ENCODE measurements at places on chromosomes 11 and 22.

GRCh38 chr11:73223998-73224730 is 6.1 kb downstream of the P2RY2 start:
- no peak for DNase-seq

- DNase-seq = no peak
Observed at GRCh38 chr11:7869467-7869866, 61.6 kb downstream of the OR10A6 start.

DNA sequence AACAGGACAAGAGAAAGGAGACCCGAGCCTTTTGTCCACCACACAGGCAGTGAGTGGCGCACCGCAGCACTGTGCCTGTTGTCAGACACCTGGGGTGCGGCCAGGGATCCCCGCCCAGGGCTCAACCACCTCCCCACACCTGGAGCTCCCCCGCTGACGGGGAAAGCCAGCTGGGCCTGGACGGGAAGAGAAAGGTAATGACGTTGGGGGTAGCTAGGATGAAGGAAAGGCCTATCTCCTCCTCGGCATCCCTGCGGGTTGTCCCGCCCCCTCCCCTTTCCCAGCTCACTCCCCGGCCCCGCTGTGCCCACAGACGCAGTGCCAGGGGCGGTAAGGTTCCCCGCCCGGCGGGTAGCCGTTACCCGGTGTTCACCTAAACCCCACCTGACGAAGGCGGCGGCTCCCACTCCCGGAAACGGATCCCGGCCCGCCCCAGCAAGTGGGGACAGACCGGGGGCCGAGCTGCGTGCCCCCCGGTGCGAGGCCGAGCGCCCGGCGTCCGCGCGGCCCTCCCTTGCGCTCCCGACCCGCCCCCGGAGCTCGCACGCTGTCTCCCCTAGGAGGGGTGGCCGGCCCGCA is 495 bp downstream of the HYOU1 start:
- DNase-seq = no peak

DNA sequence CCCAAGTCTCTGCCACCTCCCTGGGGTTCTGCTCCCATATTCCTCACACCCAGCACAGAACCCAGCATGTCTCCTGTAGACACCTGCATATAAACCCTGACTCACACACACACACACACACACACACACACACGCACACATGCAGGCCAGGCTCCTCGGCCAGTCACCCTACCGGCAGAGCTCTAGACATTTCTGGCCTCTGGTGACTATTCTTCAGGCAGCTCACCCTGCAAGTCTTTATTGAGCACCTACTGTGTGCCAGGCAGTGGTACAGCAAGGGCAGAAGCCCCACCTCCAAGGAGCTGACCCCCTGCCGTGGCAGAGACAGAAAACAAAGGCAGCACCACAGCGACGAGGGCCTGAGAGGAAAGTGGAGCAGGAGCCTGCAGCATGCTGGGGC is 50.3 kb downstream of the CDKN1C start:
- no peak for DNase-seq

DNA sequence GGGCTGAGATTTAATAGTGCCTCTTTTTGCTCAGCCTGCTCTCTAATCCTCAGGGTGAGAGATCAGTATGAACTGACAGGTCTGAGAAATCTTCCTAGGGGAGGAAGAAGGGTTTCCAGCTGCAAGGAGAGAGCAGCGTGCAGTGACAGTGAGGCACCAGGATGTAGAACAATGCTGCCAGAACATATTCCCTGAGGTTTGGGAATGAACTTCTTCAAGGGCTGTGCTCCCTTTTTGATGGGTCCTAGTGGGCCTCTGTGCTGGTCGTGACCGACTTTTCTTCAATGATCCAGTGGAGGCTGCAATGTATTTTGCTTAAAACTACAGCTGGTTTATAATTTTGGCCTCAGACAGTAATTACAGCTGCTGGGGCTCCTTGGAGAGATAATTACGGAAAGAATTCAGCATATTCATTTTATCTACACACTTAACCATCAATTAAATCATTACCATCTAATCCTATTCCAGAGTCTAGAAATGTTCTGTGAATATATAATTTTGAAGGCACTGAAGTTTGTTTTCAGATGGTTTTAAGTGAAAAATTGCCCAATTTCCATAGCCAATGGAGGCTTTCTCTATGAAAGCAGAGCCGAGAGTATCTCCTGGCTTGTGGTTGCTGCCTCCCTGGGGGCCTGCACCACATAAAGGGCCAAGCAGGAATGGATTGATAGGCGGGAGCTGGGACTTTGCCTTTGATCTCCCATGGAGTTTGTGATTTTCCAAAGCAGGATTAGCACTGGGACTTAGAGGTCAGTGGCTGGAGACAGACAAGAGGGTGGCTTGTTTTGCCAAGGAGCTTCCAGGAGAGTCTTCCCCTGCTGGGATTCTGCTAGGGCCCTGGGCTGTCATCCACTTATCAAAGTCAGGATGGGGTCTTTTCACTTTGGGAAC is 41.0 kb upstream of the OLFML1 start:
- no peak for DNase-seq

DNA sequence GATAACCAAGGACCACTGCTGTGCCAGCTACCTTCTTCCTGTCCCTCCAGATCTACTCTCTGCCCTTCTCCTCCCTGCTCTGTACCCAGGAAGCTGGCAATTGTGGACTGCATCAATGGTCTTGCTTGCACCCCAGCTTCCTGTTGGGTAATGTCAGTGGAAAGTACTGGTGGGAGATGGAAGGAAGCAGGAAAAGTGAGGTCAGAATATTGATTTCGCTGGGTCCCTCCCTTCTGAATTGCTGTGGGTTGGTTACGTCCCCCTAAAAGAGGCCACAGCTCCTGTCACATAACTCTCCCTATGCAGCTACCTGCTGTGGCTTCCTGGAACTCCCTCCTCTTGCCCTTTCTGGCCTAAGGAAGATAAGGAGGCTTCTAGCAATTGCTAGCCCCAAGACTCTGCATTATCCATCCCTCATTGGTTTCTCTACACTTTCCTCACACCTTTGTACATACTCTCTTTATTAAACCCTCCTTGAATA is 81.2 kb downstream of the RASSF10 start:
- DNase-seq = no peak

DNA sequence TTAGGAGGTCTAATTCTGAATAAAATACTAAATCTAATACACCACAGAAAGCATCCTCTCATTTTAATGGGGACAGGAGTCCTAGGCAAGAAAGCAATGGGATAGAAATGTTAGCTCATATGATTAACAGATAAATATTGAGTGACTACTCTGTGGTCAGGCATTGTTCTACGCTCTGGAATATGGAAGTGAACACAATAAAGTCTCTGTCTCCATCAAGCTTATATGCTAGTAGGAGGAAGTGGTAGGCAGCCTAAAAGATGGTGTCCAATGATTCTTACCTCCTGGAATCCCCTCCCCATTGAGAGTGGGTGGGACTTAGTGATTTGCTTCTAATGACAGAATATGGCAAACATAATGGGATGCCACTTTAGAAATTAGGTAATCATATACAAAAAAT is 160.3 kb upstream of the PDGFD start:
- DNase-seq = no peak

GRCh38 chr11:111463276-111463675 is 48.9 kb downstream of the BTG4 start:
- no peak for DNase-seq

- DNase-seq = no peak
Observed at GRCh38 chr22:36328635-36329253, 59.0 kb downstream of the MYH9 start.

DNA sequence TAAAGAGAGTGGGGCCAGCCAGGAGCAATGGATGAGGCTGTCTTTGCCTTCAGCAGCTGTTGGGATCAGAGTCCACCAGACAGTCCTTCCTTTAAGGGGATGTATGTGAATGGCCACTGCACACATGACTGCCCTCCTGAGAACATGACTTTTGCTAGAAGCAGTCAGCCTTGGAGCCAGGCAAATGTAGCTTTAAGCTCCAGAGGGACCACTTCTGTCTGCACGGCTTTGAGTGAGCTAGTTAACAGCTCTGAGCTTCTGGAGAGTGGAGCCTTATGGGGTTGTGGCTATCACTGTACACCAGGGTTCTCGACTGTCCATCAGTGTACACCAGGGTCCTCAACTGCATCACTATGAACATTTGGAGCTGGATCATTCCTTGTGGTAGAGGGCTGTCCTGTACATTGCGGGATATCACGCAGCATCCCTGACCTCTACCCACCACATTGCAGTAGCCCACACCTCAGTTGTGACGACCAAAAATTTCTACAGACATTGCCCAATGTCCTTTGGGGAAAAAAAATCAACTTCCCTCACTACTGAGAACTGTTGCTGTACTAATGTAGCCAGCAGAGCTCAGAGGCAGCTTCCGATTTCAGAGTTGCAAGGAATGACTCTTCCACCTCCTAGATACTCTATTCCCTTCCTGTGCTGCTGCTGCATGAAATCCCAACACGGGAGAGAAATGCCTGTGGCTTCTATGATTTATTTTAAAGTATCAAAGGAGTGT is 169.4 kb downstream of the MYO18B start:
- DNase-seq = no peak

- no peak for DNase-seq
Observed at GRCh38 chr11:15519124-15519791, 404.5 kb downstream of the INSC start.

- no peak for DNase-seq
Observed at GRCh38 chr11:6320411-6321155, at the start of gene CAVIN3. CAVIN3 (minus strand) TSS chr11:6320501; CDS start chr11:6320476, 25 bp downstream.

DNA sequence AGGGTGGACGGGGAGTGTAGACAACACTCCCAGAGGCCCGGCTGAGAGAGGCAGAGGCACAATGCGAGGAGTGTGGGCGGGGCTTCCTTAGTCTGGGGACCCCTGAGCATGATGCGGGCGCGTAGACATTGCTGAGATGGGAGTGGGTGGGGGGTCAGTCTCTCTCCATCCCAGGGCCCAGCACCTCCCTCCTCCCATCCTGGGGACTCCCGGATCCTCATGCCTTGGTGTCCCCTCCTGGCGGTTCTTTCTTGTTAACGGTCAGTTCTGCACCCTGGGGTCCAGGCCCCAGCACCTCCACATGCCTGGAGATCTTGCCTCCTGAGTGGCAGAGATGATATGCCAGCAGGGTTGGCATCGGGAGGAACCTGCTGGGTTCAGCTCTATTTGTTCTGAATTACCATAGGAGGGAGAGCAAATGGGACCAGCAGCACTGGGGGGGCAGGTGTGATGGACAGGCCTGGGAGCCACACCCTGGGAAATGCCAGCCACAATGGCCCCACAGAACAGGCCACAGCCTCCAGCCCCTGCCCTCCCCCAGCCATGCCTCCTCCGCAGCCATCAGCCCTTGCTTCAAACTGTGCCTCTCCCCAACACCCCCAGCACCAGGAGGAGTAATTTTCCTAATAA is 55.7 kb downstream of the RTL6 start:
- DNase-seq = no peak

GRCh38 chr11:116454951-116455350 is 317.8 kb downstream of the BUD13 start:
- no peak for DNase-seq

- DNase-seq = no peak
Observed at GRCh38 chr11:70568035-70568813, 169.9 kb downstream of the CTTN start.

- DNase-seq = no peak
Observed at GRCh38 chr11:6455070-6455469, 14.3 kb upstream of the HPX start.

GRCh38 chr11:69475141-69475865 is 6.2 kb upstream of the LINC01488 start:
- DNase-seq = no peak

DNA sequence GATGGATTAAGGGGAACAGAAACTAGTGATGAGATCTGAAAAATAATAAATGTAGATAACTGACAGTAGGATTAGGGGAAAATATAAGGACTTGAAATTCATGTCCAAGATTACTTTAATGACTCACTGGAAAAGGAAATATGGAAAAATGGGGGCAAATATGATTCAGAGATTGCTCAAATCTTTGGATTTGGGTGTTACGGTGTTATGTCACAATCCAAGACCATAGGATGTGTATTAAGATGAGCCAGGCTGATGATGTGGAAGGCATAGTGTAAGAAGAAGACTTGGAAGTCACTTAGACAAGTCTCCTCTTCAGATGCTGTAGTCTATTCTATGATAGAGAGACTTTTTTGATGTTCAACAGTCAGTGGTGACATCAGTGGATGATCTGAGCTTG is 323.7 kb downstream of the LUZP2 start:
- no peak for DNase-seq

GRCh38 chr11:26649884-26650283 is 72.0 kb downstream of the SLC5A12 start:
- DNase-seq = peak; percentile 8

DNA sequence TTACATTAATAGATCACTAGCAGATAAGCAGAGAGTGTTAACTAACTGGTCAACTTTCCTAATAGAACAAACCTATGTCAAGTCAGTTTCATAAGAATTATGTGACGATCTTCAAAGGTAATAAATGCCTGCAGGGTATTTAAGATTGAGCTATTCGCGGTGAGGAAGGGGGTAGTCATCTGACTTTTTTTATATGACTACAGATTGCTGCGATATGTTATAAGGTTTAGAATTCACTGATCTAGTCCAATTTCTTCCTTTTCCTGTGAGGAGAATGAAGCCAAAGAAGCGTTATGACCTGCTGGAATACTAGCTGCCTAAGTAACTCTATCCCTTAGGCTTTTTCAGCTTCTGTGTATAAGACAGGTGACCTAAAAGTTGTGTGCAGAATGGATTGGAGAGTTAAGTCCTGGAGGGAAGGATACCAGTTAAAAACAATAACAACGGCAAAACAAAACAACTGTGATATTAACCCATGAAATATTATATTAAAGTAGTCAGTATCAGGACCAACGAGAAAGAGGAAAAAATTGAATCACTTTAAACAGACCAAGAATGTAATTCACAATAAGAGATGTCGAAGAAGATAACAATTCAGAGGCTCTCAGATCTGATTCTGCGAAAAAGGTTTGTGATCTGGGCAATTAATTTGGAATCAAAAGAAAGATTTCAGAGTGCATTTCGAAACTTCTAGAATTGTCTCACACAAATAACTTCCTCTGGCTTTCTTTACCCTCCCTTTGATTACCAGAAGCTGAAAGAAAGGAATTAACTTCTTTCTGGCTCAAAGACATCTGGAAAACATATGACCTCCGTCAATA is 630 bp downstream of the CASP4 start:
- no peak for DNase-seq

DNA sequence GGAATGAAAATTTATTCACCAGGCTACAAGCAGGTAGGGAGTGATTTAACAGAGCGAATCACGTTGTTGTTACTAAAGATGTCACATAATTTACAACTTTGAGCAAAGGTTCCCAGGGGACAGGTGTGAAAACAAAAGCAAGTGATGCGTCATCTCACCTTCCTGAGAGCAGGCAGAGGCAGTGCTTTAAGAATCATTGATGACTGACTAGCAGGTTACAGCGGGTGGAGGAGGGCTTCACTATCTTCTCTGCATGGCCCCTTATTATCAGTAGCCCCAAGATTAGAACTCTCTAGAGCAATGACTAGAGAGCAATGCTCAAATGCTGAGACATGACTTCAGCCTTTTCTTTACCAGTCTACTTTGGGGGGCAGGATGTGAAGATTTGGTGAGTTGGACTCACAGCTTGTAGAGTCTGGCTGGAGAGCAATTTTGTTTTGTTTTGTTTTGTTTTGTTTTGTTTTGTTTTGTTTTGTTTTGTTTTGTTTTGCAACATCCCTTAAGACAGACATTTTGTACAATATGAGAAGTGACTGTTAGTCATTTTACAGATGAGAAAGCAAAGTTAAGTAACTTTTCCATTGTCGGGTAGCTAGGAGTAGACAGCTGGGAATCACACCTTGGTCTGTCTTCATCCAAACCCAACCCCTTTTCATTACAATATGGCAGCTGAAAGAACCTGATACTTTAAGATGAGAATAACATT is 84.8 kb downstream of the SLC1A2 start:
- no peak for DNase-seq

Measured in NCI-H1930 (cell line).